ENCODE measurements at places on chromosomes 3 and 15. TPM values are rescaled to one million over a fixed set of nuclear protein-coding genes. Genes with fewer than 3 reads are reported as not detected.

DNA sequence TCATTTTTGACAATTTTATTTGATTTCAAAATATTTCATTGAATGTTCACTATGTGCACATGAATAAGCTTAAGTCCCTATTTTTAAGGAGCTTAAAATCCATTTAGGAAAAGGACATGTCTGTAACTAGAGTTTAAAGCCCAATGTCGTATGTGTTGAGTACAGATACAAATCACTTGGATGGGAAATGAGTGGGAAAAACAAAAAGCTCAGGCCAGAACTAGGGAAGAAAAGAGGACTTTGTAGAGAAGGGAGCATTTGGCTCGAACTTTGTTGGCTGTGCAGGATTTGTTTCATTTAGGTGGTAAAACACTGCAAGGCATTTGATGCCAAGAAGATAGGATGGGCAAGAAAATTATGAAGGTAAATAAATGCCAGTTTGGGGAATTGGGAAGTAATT, 653.1 kb upstream of the KCNMB2 start:
- H3K4me1 ChIP-seq = no peaks in the 10 kb centered on the region
- no peak overlapping the region for H3K4me3 ChIP-seq
- H3K36me3 ChIP-seq = no peaks in the 10 kb centered on the region
- DNase-seq = no peak
- no peaks in the 10 kb centered on the region for H3K27me3 ChIP-seq

RAF1 gene
- 62.1 TPM for total RNA-seq

FBXO40 gene
- total RNA-seq = not detected

DNA sequence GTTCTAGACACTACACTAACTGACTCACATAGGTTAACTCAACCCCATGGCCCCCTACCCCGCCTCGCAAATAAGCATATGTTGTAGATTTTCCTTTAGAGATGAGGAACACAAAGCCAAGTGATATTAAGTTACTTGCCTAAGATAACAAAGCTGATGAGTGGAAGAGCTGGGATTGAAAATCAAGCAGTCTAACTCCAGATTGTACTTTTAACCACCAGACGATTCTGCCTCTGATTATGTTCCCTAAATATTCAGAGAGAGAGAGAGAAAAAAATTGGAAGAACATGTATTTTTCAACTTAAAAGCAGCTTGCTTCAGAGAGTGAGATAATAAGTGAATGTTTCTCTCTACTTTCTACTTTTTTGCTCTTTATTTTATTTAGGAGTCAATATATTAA, 66.9 kb upstream of the THBS1 start:
- no peaks in the 10 kb centered on the region for H3K27me3 ChIP-seq
- H3K27ac ChIP-seq = no peak overlapping the region
- peaks cover 19% of the 10 kb centered on the region for H3K4me1 ChIP-seq
- H3K4me3 ChIP-seq = no peak overlapping the region
- no peaks in the 10 kb centered on the region for H3K36me3 ChIP-seq

DNA sequence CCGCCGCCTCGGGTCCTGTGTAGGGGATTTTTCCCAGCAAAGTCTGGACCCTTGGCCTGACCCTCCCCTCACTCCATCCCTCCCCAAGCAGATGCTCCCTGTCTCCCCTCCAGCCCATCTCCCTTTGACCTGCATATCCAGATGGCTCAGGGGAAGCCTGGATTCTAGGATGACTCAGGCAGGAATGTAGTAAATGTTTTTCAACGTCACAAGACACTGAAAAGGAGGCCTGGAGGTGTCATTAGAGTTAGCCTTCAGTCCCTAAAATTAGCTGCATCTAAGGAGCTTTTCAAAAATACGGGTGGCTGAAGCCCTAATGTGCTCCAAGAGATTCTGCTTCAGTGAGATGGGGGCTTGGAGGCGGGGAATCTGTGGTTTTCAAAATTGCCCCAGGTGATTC, 7.2 kb downstream of the ACAN start:
- no peaks in the 10 kb centered on the region for H3K36me3 ChIP-seq
- no peak overlapping the region for H3K27ac ChIP-seq
- no peak for DNase-seq

DNA sequence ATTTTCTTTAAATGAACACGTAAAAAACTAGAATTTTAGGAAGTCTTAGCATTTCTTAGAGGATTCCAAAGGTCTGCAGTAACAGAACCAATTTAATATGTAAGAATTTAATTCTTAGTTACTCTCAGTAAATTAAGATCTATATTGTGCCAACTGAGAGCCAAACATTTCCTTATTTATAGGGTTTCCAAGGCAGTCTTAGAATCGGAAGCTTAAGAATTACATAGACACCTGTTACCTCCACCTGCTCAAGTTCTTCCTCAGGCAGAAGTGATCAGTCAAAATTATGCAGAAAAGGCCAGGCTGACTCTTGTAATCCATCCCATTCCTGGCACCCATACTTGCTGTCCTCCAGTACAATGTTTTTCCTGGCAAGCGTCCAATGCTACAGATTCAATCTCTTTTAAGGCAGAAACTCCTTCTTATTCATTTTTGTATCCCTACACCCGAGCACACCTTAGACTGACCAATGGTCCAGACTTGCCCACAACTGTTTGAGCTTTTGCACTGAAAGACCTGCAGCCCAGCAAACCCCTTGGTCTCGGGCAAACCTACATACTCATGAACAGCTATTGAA, 64.3 kb downstream of the NCEH1 start:
- no peak overlapping the region for H3K27ac ChIP-seq
- no peaks in the 10 kb centered on the region for H3K27me3 ChIP-seq
- no peak for DNase-seq
- peaks cover 18% of the 10 kb centered on the region for H3K36me3 ChIP-seq

POLQ gene
- total RNA-seq = 9.1 TPM

HES1 gene
- 44.1 TPM for total RNA-seq

ZPLD1 gene
- not detected for total RNA-seq

DNA sequence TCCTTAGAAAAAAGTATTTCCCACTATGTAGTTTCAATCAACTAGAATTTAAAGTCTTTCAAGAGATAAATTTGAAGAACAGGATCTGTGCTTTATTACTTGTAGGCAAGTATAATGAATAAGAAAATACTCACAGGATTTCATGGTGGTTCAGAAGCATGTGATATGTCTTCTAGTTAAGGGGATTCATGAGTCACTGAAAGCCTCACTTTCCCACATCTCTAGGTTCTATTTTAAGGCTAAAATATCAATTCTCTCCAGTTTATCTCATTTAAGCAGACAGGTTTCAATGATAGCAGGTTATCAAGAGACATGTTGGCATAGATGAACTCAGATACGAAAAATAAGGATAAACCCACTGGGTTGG, 437.8 kb upstream of the BCHE start:
- no peak overlapping the region for H3K27ac ChIP-seq
- H3K4me1 ChIP-seq = no peaks in the 10 kb centered on the region
- no peak overlapping the region for H3K4me3 ChIP-seq
- no peak for DNase-seq

- DNase-seq = no peak
- no peaks in the 10 kb centered on the region for H3K27me3 ChIP-seq
- H3K4me3 ChIP-seq = no peak overlapping the region
- no peaks in the 10 kb centered on the region for H3K36me3 ChIP-seq
- H3K27ac ChIP-seq = no peak overlapping the region
These were observed 257.1 kb downstream of the OPA1 start for GRCh38 chr3:193850084-193850619.

NPAP1 gene
- total RNA-seq = not detected

SKOR1 gene
- total RNA-seq = not detected

STXBP5L gene
- 0.03 TPM for total RNA-seq

GRCh38 chr3:47722859-47723258, 58.8 kb downstream of the SMARCC1 start:
- no peak overlapping the region for H3K4me3 ChIP-seq
- no peak for DNase-seq
- H3K27me3 ChIP-seq = no peaks in the 10 kb centered on the region
- no peak overlapping the region for H3K27ac ChIP-seq
- peaks cover 9% of the 10 kb centered on the region for H3K4me1 ChIP-seq
- H3K36me3 ChIP-seq = peaks cover 19% of the 10 kb centered on the region

OCA2 gene
- not detected for total RNA-seq

DNA sequence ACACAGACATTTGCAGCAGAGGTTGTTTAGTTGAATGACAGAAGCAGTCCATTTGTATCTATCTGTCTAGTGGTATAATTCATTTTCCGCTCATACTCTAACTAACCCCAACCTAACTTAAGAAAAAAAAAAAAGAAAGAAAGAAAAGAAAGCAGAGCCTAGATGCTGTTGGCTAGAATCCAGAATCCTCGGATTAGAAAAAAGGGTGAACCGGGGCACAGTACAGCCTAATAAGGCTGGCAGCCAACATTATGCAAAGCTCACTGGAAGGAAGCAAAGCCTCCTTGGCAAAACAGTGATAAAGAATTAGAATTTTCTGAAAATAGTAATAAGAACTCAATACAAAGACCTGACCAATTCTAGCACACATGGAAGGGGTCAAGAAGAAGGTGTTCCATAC, 640.8 kb downstream of the TUSC7 start:
- no peaks in the 10 kb centered on the region for H3K4me1 ChIP-seq
- no peaks in the 10 kb centered on the region for H3K27me3 ChIP-seq
- no peak overlapping the region for H3K27ac ChIP-seq
- H3K36me3 ChIP-seq = no peaks in the 10 kb centered on the region
- DNase-seq = no peak
- H3K4me3 ChIP-seq = no peak overlapping the region

GRCh38 chr3:41881233-41881821, 80.6 kb downstream of the ULK4 start:
- H3K4me1 ChIP-seq = no peaks in the 10 kb centered on the region
- H3K27ac ChIP-seq = no peak overlapping the region
- DNase-seq = no peak
- H3K27me3 ChIP-seq = no peaks in the 10 kb centered on the region
- H3K36me3 ChIP-seq = no peaks in the 10 kb centered on the region
- no peak overlapping the region for H3K4me3 ChIP-seq

- H3K4me1 ChIP-seq = no peaks in the 10 kb centered on the region
- H3K27ac ChIP-seq = no peak overlapping the region
- no peak overlapping the region for H3K4me3 ChIP-seq
- peaks cover 72% of the 10 kb centered on the region for H3K36me3 ChIP-seq
- DNase-seq = no peak
These were observed 54.2 kb downstream of the ANKRD28 start for GRCh38 chr3:15743587-15744009.

Data from SJSA1 (cell line).